ENCODE measurements at places on chromosomes 7 and 10.
A peak's percentile ranks its signal among the peaks of the same experiment; 100 is the strongest.

GRCh38 chr10:110616493-110617033 lies 27.6 kb upstream of the RBM20 start:
- no peak for DNase-seq

DNA sequence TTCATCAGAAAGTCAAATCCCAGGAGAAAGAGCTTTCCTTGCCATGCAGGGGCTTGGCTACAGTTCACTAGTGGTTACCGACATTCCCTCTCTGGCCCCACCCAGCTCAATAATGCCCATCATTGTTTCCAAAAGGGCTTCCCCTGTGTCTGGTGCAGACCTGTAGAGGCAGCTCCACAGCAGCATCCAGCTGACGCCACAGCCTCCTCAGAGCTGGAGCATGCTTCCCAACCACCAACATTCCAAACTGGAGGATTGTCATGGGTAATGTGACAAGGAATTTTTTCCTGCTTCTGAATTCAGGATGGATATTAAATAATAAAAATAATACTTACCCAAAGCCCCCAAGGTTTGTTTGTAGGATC lies 77.4 kb downstream of the ZNF365 start:
- no peak for DNase-seq

GRCh38 chr7:114970308-114970707 lies 48.4 kb downstream of the MDFIC start:
- no peak for DNase-seq

- no peak for DNase-seq
These were observed 167.5 kb downstream of the SEPTIN7 start for GRCh38 chr7:35968140-35968940.

GRCh38 chr10:58896229-58896628 lies 280.2 kb upstream of the PHYHIPL start:
- no peak for DNase-seq

DNA sequence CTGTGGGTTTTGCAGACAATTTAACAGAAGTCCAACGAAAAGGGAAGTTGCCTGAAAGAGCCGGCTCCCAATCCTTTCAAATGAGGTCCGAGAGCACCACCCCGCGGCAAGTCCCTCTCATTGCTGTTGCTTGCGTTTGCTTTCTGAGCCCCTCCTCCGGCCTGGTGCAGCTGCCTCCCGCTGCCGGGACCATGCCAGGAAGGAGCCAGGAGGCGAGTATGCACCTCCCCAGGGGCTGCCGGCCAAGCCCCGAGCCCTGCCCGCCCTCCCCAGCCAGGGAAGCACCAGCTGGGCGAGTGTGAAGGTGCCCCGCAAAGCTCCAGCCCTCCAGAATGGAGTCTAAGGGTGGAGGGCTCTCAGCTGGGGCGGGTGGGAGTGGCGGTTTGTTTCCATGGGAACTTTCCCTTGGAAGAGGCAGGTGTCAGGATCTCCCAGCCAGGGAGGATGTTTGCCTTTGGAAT lies 25.8 kb upstream of the PPP2R2D start:
- peak; percentile 69 for DNase-seq

DNA sequence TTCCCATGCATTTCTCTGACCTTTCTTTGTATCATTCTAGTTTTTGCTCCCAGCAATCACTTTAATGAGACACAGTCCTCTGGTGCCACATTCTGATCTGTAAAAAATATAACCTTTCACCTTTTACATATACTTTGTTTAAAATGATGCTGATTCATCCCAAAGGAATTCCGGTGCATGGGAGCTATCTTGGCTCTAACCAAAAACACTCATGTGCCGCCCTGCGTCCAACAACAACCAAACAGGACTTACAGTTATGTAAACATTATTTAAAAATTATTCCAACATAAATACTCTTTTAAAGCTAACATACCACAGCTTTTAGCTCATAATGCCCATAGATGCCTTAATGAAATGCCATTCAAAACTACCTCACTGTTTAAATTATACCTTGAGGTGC lies 7.7 kb upstream of the OPALIN start:
- no peak for DNase-seq

GRCh38 chr10:123687758-123688157 lies 21.6 kb downstream of the GPR26 start:
- no peak for DNase-seq

GRCh38 chr7:123096434-123096833 lies 100.9 kb upstream of the TAS2R16 start:
- DNase-seq = no peak

GRCh38 chr7:143422033-143422432 lies 13.4 kb upstream of the EPHA1 start:
- DNase-seq = no peak

DNA sequence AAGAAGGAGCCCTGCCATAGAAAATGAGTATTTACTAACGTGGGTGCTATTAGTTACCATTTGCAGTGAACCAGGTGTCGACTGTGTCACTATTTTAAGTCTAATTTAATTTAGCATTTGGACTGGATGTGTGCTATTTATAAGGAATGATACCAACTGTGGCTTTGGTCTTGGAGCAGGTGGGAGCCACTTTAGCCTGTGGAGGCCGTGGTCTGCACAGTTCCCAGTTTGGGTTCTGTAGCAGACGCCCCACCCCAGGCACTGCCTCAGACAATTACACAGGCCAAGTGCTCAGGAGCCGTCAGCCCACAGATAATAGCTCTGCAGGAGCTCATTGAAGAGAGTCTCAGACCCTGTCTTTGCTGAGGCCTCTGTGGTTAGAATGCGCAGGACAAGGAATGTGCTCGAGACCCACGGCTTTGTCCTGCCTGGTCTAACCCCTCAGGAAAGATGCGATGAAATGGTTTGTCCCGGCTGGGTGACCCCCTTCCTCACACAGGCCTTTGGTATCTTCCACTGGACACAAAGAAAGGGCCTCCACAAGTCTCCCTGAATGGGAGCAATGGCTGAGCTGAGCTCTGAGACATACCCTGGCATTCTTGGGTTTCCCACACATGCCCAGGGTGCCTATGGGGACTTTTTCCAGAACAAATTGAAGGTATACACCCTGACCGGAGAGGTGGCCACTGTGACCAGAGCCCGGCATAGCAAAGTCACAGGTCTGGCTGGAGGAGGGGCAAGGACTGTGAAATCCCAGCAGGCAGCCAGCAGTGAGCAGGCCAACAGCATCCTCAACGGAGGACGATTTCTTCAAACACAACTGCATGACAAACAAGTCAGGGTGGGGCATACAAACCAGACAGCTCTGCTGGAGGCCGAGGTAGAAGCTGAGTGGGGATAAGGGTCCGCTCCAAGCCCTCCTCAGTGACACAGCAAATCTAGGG lies 251.2 kb downstream of the ARHGAP12 start:
- DNase-seq = no peak

GRCh38 chr7:25179771-25180591 lies 48.3 kb downstream of the NPVF start:
- DNase-seq = peak; percentile 92

GRCh38 chr10:27710014-27710413 lies 35.6 kb downstream of the MKX start:
- DNase-seq = no peak

DNA sequence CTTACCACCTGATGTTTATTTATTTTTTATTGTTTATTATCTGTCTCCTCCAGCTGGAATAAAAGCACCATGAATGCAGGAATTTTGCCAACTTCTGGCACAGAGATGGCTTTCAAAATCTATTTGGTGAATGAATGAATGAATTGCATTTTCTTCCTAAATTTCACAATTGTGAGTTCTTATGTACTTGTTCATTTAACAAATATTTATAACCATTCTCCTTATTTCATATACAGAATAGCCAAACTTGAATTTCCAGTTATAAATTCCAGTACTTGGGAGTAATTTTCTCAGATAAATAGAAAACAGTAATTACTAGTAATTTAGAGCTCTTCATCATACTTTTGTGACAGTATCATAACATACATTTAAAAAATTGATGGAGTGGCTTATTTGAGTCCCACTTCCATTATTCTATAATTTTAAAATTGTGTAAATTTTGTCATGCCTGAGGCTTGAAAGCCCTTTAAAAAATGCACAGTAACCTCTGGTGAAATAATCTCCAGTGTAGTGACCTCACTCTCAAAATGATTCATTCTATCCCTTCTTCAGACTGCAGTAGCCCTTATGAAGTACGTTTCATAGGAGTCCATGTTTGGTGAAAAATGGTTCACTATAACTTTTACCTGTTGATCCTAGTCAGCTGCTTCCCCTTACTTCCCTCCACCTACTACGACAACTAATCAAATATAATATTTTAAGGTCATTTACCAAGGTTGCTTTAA lies 40.0 kb upstream of the SRI start:
- no peak for DNase-seq

GRCh38 chr7:149257146-149257545 lies 4.8 kb upstream of the ZNF783 start:
- DNase-seq = no peak

DNA sequence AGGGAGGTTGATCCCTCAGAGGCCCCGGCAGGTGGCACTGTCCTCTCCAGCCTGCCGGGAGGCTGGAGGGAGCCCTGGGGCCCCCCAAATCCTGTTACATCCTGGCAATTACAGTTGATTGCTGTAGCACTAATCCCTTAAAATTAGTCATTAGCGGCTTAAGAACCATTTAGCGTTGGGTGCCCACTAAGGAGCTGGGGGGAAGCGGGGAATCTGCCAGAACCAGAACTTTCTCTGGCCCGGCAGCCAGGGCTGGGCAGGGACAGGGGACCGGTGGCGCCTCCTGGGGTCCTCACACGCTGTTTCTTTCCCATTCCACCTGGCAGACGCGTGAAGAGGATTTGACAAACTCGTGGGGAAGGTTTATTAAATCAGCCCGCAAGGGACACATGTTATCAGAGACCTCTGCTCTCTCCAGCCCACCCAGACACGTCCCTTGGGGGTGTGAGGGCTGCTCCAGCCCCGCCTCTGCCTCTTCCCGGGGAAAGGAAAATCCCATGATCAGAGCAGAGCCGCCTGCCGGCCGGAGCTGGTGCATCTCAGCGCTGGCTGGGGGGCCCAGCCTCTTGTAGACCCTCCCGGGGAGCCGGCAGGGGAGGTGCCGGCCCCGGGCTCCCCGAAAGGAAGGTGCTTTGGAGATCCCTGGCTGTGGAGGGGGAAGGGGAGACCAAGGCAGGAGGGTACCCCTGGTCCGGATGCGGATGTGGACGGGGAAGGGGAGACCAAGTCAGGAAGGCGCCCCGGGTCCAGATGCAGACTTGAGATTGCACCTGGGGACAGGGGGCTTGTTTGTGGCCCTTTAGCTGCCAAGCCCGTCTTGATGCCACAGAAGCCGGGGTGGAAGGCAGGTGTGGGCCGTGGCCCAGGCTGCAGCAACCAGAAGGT lies 142.7 kb downstream of the ELFN1 start:
- DNase-seq = no peak

GRCh38 chr10:26310361-26310760 lies 93.8 kb downstream of the GAD2 start:
- DNase-seq = no peak

DNA sequence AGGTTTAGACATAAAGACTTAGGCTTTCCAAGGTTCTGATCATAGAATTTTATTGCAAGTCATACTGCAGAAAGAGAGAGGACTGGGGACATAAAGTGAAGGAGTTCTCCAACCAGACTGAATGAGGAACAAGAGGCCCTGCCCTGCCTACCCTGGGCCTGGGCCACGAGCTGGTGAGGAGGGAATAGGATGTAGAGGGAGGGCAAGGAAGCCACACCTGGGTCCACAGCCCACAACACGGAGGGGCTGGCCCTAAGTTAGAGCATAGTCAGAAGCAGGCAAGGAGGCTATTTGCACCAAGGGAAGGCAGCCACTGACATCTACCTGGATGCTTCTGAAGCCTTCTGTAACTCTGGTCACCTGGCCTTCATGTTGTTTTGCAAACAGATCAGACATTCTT lies 82.2 kb upstream of the CXCL12 start:
- DNase-seq = no peak

GRCh38 chr7:95675016-95675415 lies 78.7 kb upstream of the PDK4 start:
- no peak for DNase-seq

DNA sequence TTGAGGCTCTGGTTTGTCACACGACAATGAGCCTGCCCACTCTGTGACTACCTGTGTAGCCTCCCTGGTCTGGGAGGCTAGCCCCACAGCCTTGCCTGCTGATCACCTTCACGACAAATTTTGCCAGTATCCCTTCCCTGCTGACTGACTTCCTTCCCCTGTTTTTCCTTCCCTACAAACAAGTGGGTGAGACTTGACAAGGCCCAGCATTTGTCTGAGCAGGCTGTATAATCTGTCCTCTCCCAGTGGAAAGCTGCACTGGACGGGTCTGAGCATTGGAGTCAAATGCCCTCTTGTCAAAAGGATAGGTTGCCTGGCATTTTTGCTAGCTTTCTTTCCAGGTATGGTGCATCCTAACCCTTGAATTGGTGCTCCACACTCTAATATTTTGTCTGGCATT lies 1088.4 kb downstream of the KCNMA1 start:
- no peak for DNase-seq

DNA sequence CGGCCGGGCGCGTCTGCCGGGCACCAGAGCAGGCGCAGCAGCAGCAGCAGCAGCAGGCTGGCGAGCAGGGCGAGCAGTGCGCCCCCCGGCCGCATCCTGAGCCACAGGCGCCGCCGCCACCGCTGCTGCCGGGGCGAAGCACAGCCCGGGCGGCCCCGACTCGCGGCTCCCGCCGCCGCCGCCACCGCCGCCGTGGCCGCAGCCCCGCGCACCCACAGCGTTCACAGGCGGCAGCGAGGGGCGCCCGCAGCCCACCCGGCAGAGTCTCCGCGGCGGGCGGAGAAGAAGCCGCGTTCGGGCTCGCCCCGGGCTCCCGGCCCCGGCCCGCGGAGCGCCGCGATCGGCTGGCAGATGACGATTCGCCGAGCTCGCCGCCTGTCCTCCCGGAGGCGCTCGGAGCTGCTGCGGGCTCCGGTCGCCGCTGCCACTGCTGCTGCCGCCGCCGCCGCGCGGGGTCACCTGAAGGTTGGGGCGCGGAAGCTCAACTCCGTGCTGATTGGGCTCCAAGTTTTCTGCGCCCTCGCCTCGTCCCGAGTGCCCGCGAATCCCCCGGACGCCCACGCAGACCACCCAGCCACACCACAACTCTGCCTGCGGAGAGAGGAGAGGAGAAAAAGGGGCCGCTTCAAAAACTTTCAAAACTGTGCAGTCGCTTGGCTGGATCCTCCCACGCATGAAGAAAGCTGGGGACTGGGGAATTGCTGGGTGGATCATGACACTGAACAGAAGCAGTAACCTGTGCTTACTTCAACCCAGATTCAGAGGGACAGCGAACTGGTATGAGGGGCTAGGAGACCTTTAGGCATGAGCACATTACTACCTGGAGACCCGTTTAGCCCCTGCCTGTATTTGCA lies at the start of gene ST8SIA6:
Gene ST8SIA6, minus strand, starts transcription at position 435 of the 854 bp plus-strand sequence. Its CDS starts 340 bp downstream, at position 95.
- DNase-seq = no peak

GRCh38 chr7:96187735-96188134 lies 134.2 kb downstream of the SLC25A13 start:
- no peak for DNase-seq

- DNase-seq = no peak
These were observed 7.0 kb upstream of the CAMK2G start for GRCh38 chr10:73881221-73881919.

GRCh38 chr10:125698481-125698998 lies 15.6 kb upstream of the TEX36 start:
- no peak for DNase-seq
